ENCODE measurements at places on chromosomes 5 and 9.

GRCh38 chr5:54234304-54234933 lies 76.0 kb downstream of the ARL15 start:
- DNase-seq: peak; percentile 57

DNA sequence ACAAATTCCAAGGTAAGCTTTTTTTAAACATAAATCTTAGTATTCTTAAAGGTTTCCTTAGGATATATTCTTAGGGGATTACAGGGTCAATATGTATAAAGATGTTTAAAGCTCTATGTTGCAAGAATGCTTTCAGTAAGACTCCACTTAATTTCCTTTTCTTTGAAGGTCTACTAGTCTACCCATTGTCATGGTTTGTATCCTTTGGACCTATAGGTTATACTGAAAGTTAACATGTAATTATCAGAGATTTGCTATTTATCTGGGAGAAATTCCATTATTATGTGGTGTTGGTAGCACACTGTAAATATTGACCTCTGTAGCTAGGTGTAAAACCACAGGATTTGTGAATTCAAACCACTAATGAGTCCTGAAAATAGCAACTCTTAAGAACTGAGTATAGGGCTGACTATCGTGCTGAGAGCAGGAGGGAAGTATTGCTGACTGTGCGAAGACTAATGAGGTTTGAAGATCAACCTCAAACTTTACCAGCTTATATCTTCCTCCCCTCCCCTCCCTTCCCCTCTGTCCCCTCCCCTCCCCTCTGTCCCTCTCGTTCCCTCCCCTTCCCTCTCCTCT lies 85.6 kb downstream of the GADD45G start:
- DNase-seq: no peak

DNA sequence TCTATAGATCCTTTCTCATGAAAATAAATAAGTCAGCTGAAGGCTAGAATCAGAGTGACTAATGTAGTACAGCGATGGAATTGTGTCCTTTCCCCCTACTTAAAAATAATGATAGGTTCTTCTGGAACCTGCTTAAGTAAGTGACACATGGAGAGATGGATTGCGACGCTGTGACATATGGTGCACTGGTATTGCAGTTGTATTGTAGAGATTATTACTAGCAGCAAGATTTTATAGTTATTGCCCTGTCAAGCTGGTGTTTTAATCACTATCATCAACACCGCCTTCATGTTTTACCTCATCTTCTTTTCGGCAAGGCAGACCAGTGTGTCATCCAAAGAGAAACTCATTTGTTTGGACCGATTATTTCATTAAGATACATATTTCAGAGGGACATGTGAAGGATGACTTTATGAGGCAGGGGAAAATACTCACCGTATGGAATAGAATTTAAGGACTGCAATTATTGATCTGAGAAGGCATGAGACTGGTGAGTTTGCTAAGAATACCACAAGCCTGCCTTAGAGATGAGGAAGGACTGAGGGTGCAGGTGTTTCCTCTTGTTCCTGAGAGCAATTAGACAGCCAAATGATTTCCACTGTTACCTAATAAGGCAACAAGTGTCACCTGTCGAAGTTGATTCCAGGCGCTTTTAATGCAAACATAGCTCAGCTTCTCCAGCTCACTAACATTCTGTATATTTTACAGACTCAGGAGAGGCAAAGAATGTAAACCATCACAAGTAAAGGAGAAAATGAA lies 1855.5 kb downstream of the MAT2B start:
- no peak for DNase-seq

- DNase-seq: no peak
These were observed 400.0 kb downstream of the DEPDC1B start for GRCh38 chr5:60299944-60300343.

DNA sequence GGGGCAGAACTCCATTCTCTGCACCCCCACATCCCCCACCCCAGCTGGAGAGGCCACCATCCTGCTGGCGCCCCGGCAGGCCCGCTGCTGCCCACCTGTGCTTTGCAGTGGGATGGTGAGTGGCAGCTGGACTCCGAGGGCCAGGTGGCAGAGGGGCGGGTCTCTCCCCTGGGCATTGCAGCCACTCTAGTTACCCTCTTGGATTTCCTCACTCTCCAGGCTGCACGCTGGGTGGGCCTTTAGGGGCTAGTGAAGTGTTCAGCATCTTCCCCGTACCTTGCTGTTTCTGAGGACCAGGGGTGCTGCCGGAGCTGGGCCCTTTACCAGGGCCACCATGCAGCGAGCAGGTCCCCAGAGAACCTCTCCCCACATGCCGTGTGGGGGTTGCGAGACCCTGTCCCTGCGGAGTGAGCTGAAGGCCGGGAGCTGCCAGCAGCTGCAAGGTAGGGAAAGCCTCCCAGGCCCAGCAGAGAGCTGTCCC lies 88.4 kb upstream of the SH3PXD2B start:
- no peak for DNase-seq

- no peak for DNase-seq
These were observed 243.7 kb downstream of the CWC27 start for GRCh38 chr5:65012301-65012892.

DNA sequence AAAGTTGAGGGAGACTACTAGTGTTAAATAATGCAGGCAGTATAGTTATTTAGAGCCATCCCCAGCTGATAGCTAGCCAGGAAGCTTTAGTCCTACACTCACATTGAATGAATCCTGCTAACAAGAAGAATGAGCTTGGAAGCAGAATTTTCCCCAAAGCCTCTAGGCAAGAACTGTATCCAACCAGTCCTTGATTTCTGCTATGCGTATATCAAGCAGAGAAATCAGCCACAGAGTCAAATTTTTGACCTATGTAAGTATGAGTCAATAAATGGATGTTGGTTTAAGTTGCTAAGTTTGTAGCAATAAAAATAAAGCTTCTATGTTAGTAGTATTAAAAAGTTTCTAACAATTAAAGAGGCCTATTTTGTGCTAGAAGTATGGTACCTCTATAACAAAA lies 672.1 kb upstream of the CHD1 start:
- no peak for DNase-seq

GRCh38 chr9:136645903-136646754 lies 16.6 kb upstream of the EGFL7 start:
- DNase-seq: peak; percentile 38

DNA sequence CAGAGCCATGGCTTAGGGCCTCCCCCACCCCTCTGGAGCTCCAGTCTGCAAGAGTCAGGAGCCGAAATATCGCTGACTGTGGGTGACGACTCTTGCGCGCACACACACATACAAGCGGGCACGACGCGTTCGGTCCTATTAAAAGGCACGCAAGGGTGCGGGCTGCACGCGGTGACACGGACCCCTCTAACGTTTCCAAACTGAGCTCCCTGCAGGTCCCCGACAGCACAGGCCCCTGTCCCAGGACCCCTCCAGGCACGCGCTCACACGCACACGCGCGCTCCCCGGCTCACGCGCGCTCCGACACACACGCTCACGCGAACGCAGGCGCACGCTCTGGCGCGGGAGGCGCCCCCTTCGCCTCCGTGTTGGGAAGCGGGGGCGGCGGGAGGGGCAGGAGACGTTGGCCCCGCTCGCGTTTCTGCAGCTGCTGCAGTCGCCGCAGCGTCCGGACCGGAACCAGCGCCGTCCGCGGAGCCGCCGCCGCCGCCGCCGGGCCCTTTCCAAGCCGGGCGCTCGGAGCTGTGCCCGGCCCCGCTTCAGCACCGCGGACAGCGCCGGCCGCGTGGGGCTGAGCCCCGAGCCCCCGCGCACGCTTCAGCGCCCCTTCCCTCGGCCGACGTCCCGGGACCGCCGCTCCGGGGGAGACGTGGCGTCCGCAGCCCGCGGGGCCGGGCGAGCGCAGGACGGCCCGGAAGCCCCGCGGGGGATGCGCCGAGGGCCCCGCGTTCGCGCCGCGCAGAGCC lies at the start of gene GRIN1:
GRIN1 (plus strand) TSS at position 433 of the 746 bp plus-strand sequence. CDS start 333 bp downstream, outside the sequence.
- DNase-seq: no peak

- peak; percentile 92 for DNase-seq
These were observed 22.0 kb upstream of the AK3 start for GRCh38 chr9:4762886-4763541.

- no peak for DNase-seq
These were observed 57.1 kb upstream of the SUSD1 start for GRCh38 chr9:112232233-112232632.

- no peak for DNase-seq
These were observed 31.4 kb downstream of the SLF1 start for GRCh38 chr5:94649874-94650273.

GRCh38 chr5:36494841-36495601 lies 111.4 kb upstream of the SLC1A3 start:
- no peak for DNase-seq

- no peak for DNase-seq
These were observed 959.1 kb upstream of the WWC1 start for GRCh38 chr5:167332309-167332708.

GRCh38 chr9:134390537-134390936 lies 64.3 kb downstream of the RXRA start:
- DNase-seq: no peak

DNA sequence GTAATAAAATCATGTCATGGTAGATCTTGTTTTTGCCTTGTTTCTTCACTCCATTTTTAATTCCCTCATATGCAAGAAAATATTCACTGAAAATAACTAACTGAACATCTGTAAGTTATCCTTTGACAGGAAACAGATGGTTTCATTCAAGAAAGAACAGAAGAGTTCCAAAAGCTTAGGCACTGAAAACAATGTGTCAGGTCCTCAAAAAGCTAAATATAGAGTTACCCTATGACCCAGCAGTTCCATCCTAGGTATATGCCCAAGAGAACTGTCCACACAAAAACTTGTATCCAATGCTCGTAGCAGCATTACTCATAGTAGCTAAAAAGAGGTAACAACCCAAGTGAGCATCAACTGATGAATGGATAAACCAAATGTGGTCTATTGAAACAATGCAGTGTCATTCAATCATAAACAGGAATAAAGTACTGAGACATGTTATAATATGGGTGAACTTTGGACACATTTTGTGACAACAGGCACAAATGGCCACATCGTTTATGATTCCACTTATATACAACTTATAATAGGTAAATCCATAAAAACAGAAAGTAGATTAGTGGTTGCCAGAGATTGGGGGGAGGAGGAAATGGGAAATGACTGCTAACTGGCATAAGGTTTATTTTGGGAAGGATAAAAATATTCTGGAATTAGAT lies 231.0 kb downstream of the FRMD3 start:
- no peak for DNase-seq

- no peak for DNase-seq
These were observed 283.9 kb upstream of the RFX3 start for GRCh38 chr9:3809724-3810123.

GRCh38 chr9:130320723-130321481 lies 55.3 kb downstream of the HMCN2 start:
- DNase-seq: peak; percentile 83

DNA sequence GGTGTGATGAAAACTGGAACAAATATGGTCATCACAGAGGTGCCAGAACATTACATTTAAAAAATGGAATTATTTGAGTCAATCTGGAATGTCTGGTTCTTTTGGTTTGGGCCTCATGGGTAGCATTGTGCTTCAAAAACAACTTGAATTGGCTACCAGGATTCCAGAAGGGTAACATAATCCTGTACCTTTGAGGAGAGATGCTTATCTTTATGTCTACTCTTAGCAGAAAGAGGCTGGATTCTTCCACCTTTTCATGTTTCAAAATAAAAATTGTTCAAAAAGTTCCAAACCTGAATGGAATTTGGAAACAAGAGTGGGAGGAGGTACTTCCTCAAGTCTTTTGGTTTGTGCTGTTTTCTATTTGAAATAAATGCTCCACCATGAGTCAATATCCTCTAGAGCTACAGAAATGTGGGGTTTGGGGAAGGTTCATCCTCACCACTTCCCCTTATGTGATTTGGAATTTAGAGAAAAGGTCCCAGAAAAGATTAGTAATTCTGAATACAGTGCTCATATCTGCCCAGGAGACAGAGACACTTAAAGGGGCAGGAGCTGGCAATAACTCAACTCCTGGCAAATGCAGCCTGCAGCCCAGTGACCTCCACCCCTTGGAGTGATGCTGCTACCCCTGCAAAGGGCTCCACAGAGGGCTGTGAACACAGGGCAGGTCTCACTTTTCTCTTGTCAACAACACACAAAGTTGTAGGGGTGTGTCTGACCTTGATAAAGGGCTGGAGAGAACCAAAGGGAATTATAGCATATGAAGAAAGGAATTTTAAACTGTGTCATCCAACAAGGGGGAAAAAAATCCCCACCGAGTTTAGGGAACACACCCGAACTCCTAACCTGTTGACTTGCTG lies 272.8 kb downstream of the CWC27 start:
- DNase-seq: no peak

- no peak for DNase-seq
These were observed 350.7 kb upstream of the TLE4 start for GRCh38 chr9:79221084-79221483.

DNA sequence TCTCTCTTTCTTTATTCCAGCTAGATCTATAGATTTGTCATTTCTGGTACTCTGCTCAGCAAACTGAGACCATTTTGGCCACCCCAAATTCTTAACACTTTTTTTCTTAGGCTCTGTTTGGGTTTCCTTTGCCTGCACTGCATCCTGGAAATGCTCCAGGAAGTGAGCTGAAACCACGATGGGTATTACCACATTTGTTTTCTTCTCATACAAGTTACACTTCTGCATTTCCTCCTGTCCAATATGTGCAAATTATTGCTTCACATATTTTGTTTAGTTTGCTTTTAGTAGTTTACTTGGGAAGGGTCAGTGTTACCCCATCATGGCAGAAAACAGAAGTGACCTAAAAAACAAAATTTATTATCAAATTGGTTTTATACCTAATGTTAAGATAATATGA lies 498.6 kb upstream of the GRIN3A start:
- no peak for DNase-seq

- DNase-seq: no peak
These were observed 39.8 kb downstream of the POLK start for GRCh38 chr5:75551471-75551870.
